K562 (cell line): ENCODE measurements at places on chromosomes 5 and 9. TPM values are rescaled to one million over a fixed set of nuclear protein-coding genes. Genes with fewer than 3 reads are reported as not detected.

DNA sequence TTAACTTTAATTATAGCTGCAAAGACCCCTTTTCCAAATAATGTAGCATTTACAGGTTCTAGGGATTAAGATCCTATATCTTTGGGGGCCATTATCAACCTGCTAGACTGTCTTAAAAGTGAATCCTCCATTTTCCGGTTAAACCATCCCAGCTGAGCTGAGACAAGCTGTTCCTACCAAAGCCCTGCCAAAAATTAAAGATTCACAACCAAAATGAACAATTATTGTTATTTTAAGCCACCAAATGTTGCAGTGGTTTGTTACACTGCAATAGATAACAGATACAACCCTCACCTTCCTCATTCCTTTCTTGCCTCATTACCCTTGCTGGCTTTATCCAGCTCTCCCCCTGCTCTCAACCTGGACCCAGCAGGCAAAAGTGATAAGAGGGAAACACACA is 343.4 kb downstream of the CDK5RAP2 start:
- H3K27me3 ChIP-seq: no peaks in the 10 kb centered on the region
- H3K27ac ChIP-seq: no peak overlapping the region
- H3K4me3 ChIP-seq: no peak overlapping the region

GRCh38 chr5:128559300-128560297 is 21.6 kb upstream of the FBN2 start:
- H3K27ac ChIP-seq: no peak overlapping the region
- DNase-seq: no peak
- no peaks in the 10 kb centered on the region for H3K36me3 ChIP-seq
- H3K4me3 ChIP-seq: no peak overlapping the region
- no peaks in the 10 kb centered on the region for H3K27me3 ChIP-seq
- H3K4me1 ChIP-seq: no peaks in the 10 kb centered on the region

- H3K4me1 ChIP-seq: peaks cover 19% of the 10 kb centered on the region
- H3K27me3 ChIP-seq: no peaks in the 10 kb centered on the region
- peak overlapping the region; percentile 96 for H3K27ac ChIP-seq
- H3K36me3 ChIP-seq: no peaks in the 10 kb centered on the region
Observed at GRCh38 chr5:108382784-108383330, 959 bp upstream of the FBXL17 start.

The ZNF879 gene
- 0.18 and 0.63 TPM in 2 replicates for total RNA-seq

DNA sequence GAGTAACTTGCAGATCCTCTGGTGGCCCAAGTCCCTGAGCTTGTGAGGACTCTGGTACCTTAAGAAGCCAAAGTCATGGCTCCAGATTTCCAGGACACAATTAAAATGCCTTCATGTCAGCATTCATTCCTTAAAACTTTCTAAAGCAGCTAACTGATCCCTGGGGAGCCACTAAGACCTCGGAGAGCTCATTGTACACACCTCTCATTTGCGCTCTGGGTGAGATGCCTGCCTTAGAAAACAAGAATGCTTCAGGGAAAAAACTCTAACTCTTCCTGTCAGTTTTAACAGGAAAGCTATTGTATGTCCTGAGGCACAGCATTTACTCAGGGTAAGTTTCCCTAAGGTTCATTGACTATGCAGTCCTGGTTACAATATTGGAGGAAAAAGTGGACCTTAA is 285.0 kb downstream of the EFNA5 start:
- no peak for DNase-seq
- no peak overlapping the region for H3K4me3 ChIP-seq
- H3K36me3 ChIP-seq: no peaks in the 10 kb centered on the region
